ENCODE measurements at places on chromosomes 1 and 21.

DNA sequence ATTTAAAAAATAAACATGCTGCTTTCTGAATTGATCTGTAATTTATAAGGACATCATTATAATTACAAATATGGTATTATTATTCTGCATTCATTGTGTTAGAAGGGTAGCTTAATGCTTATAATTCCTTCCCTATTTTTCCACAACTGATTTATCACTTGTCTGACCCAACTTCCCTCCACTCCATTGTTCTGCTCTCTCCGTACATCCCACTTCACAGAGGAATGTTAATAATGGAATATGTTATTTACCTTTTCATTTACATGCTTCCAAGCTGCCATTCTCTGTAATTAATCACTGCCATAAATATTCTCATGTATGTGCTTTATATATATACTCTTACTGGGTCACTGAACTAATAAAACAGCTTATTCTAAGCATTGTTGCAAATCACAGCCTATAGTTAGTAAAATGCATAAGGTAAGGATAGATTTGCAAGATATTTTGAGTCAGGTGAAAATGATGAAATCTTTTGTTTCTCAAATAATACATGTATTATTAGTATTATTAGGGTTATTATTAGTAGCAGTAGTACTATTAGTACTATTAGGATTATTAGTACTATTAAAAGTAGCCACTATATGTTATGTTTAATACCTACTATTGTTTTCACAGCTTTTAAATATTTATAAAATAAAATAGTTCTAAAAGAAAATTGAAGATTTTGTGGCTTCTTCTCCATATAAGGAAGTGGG, 70.6 kb upstream of the NEK7 start:
- no peak for DNase-seq

- no peak for DNase-seq
Measured at GRCh38 chr1:18721776-18722175, 91.1 kb downstream of the PAX7 start.

DNA sequence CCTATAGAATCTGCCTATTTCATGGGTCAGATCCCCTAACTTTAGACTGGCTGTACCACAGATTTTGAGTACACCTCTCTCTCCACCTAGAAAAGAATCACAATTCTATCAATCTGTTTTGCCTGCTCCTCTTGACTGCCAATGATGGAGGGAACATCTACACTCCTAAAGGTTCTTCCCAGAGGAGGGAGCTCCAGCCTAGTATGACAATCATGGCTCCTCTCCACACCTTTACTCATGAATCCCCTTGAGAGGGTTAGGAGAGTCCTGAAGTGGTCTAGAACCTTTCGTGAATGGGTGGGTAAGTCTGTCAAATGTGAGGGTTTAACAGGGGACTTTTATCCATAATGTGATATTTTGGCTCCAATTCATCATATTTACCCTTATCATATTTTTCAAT, 48.0 kb downstream of the DNAI4 start:
- DNase-seq, result no peak

GRCh38 chr1:119782631-119783325, 14.1 kb upstream of the HMGCS2 start:
- DNase-seq, result no peak

All from activated naive CD4-positive, alpha-beta T cell treated with anti-CD3 and anti-CD28 coated beads, Interleukin-2, amount 50 U/mL, for 72 hours (primary cell).